Right cardiac atrium (tissue), 5 donors: ENCODE measurements at places on chromosomes 16 and 17. TPM values are rescaled to one million over a fixed set of nuclear protein-coding genes. Genes with fewer than 3 reads are reported as not detected.

ZNHIT3 gene
- polyA plus RNA-seq: 32.3 TPM

BICDL2 gene
- polyA plus RNA-seq: not detected

UNK gene
- 20.8 TPM for polyA plus RNA-seq

MPP3 gene
- polyA plus RNA-seq: 46.1 TPM

USP6 gene
- under 0.01 TPM for polyA plus RNA-seq

QPRT gene
- 44.3 TPM for polyA plus RNA-seq

TMEM235 gene
- polyA plus RNA-seq: not detected

ZG16B gene
- polyA plus RNA-seq: not detected

E4F1 gene
- polyA plus RNA-seq: 13.7 TPM

TSPOAP1 gene
- polyA plus RNA-seq: 13.0 TPM

UTS2R gene
- 1.0 TPM for polyA plus RNA-seq

MYO15B gene
- 70.9 TPM for polyA plus RNA-seq

NLRC3 gene
- polyA plus RNA-seq: 0.68 TPM

ALDH3A2 gene
- 24.4 TPM for polyA plus RNA-seq

ZP2 gene
- polyA plus RNA-seq: not detected

TMIGD1 gene
- polyA plus RNA-seq: not detected

HSD17B2 gene
- not detected for polyA plus RNA-seq

KRT36 gene
- polyA plus RNA-seq: not detected

MT1G gene
- 8.0 TPM for polyA plus RNA-seq

KRT39 gene
- polyA plus RNA-seq: not detected

CHST5 gene
- polyA plus RNA-seq: 0.11 TPM

OTOP3 gene
- not detected for polyA plus RNA-seq

FOXO3B gene
- 0.59 TPM for polyA plus RNA-seq

MOSMO gene
- 10.4 TPM for polyA plus RNA-seq

GPR179 gene
- polyA plus RNA-seq: 0.07 TPM

PRCD gene
- 9.8 TPM for polyA plus RNA-seq

ITGAD gene
- not detected for polyA plus RNA-seq

CD300C gene
- 0.11 TPM for polyA plus RNA-seq

OR1F1 gene
- not detected for polyA plus RNA-seq
